Fibroblast of skin of back (primary cell): ENCODE measurements at places on chromosomes 3 and 15.

DNA sequence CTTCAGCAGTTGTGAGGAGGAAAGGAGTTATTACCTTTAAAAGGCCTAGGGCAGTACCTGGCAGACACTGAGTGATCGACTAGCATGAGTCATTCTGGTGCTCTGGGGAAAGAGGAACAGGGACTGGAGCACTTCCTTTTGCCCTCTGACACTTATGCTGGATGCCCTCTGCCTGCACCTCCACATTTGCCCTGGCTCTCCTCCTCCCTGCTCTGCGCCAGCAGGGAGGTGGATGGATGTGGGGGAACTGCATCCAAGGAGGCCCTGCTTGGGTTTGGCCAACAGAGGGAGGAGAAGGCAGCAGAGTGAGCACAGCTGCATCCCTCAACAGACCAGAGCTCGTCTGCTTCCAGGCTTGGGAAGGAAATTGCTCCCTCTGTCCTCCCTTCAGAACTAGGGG lies 75.0 kb downstream of the SEMA5B start:
- no peak for DNase-seq

GRCh38 chr3:127037418-127037841 lies 54.5 kb downstream of the PLXNA1 start:
- DNase-seq, result no peak

GRCh38 chr3:24937780-24938179 lies 443.1 kb upstream of the THRB start:
- DNase-seq, result no peak

DNA sequence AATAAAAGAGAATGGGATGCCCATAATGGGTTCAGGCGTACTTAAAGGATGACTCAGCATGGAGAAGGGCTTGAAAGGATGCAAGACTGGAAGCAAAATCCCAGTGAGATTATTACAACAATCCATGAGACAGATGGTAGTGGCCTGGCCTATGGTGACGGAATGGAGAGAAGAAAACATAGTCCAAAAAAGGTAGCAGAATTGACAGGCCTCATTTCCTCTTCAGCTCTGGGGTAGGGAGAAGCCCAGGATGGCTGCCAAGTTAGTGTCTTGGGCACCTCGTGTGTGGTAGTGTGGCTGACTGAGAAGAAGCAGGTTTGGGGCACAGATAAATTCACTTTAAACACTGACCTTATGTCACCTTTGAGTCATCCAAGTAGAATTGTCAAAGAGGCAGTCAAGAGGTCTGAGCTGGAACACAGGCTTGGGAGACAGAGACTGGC lies 18.1 kb downstream of the MB21D2 start:
- peak; percentile 96 for DNase-seq

DNA sequence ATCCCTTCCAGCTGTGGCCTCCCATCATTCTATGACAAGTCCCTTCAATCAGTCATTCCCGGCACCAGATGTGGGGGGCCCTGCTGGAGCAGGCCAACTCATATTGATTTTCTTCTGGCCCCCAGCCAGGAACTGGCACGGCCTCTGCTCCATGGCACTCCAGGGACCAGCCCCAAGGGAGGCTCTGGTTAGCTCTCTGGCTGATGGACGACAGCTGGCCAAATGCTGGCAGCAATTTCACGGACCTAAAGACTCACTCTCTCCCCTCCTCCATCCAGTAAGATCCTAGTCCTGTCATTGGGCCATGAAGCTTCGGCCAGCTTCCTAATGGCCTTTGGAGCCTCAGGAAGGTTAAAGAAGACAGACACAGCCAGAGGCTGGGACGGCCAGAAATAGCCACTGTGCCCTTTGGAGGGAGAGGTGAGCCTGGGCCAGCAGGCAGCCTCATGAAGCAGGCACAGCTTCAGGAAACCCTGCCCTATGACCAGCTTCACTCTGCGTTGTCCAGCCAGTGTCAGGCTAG lies 131.0 kb downstream of the MEX3B start:
- DNase-seq, result no peak

- no peak for DNase-seq
Observed at GRCh38 chr15:40436892-40437751, 3.6 kb upstream of the BAHD1 start.

DNA sequence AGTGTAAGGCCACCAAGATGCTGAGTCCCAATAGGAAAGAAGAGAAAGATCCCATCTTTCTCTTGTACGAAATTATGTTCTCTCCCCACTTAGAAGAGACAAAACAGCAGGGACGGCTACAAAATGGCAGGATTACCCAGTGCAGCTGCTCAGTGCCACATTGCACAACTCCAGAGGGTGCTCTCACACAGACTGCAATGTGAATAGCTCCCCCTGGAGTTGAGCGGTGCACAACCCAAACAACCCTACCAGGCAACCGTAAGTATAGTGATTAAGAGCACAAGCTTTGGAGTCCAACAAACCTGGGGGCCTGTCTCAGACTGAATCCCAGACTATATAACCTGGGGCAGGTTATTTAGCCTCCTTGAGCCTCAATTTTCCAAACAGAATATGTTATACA lies 3.1 kb upstream of the BHLHE40 start:
- peak; percentile 63 for DNase-seq

DNA sequence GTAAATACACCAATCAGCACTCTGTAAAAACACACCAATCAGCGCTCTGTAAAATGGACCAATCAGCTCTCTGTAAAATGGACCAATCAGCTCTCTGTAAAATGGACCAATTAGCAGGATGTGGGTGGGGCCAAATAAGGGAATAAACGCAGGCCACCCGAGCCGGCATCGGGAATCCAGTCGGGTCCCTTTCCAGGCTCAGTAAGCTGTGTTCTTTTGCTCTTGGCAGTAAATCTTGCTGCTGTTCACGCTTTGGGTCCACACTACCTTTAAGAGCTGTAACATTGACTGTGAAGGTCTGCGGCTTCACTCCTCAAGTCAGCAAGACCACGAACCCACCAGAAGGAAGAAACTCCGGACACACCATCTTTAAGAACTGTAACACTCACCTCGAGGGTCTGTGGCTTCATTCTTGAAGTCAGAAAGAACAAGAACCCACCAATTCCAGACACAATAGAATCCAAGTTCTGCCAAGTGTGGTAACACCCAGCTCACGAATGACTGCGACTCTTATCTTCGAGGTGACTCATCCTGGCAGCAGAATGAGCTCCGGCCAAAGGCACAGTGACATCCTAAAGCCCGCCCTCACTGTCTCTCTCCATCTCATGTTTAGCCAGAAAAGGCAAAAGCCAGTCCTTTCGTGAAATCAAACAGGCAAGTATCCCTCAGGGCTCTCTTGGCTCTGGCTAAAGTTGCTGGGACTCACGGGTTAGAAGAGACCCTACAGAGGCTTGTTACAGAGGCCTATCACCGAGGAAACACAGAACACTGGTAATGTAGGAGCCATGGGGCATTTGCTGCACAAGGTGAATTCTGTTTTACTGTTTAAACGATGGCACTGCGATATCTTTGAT lies 155.2 kb downstream of the FAM43A start:
- peak; percentile 75 for DNase-seq

GRCh38 chr3:50610992-50611463 lies 546 bp downstream of the CISH start:
- DNase-seq, result no peak

- DNase-seq, result peak; percentile 70
Observed at GRCh38 chr3:124928333-124929202, 6.0 kb downstream of the MUC13 start.

- DNase-seq, result peak; percentile 21
Observed at GRCh38 chr3:38723569-38724391, 74.3 kb upstream of the SCN5A start.
